ENCODE measurements at places on chromosomes 6 and 20.

GRCh38 chr20:53227523-53227922 is 255.4 kb downstream of the TSHZ2 start:
- DNase-seq = no peak

- DNase-seq = no peak
Observed at GRCh38 chr20:22428051-22428450, 156.3 kb downstream of the FOXA2 start.

- no peak for DNase-seq
Observed at GRCh38 chr6:4176907-4177306, 41.5 kb upstream of the ECI2 start.

DNA sequence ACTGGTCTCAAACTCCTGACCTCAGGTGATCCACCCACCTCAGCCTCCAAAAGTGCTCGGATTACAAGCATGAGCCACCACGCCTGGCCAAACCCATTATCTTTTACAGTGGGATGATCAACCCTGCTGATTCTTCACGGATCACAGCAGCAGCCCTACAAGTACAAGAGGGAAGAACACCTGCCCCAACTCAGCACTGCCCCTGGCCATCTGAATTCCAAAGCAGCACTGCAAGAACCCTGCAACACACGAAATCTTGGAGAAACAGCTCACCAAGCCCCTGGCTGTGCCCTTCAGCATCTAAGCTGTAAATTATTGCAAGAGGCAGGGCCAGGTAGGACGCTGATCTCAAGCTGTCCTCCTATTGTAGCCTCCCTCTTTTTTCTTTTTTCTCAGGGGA is 54.5 kb upstream of the MC3R start:
- no peak for DNase-seq

GRCh38 chr20:1660246-1660645 is 2.7 kb upstream of the SIRPG start:
- DNase-seq = no peak

DNA sequence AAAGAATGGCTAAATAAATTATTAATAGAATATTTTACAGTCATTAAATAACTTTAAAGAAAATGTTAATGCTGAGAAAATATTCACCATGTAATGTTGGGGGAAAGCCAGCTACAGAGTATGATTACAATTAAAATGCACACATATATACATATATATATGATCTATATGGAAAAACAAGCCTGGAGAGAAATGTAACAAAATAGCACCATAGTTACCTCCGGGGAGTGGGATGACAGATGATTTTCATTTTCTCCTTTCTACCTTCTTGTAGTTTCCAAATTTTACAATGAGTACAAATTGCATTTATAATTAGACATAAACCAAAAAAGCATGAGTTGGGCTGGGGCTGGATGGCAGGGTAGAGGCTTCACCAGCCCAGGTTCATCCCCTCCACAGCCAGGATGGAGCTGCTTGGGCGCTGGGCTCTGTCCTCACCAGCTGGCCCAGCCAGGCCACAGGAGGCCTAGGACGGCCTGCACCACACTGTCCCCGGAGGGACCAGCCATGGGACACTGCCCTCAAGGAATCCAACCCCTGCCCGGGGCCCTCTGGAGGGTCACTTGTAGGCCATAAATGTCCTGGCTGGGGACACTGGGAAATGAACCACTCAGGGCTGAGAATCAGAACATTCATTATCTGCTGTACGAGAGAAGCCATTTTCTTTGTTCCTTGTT is 10.3 kb downstream of the C20orf203 start:
- no peak for DNase-seq

GRCh38 chr6:148709577-148709976 is 37.3 kb upstream of the UST start:
- DNase-seq = no peak

- no peak for DNase-seq
Observed at GRCh38 chr20:9227896-9228615, 159.2 kb downstream of the PLCB4 start.

DNA sequence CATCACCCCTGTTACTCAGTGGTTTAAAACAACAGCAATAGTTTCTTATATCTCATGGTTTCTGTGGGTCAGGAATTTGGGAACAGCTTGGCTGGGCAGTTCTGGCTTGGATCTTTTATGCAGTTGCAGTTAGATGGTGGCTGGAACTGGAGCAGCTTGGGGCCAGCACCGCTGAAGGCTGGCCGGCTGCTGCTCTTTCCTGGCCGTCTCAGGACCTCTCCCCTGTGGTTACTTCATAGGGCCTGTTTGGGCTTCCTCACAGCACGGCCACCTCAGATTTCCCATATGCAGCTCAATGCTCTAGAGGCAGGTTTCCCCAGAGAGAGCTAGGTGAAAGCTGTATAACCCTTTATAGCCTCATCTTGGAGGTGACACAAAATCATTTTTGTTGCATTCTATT is 15.6 kb downstream of the PKIG start:
- DNase-seq = no peak

GRCh38 chr6:53648184-53648943 is 17.2 kb downstream of the KLHL31 start:
- DNase-seq = no peak

DNA sequence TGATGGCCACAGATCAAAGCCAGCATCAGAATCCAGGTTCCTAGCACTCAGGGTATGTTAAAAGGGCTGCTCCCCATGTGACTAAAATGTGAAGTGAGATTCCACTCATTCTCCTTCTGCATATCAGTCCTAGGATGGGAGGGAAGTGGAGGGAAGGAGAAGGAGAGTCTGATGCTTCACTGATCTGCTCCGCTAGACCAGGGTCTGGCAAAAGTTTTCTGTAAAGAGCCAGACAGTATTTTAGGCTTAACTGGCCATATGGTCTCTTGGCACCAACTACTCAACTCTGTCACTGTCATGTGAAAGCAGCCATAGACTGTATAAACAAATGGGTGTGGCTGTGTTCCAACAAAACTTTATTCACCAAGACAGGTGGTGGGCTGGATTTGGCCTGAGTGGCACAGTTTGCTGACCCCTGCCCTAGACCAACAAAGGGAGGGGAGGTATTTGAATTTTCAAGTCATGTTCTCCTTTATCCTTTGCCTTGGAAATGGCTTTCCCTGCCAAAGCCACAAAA is 22.6 kb downstream of the GHRH start:
- no peak for DNase-seq

- no peak for DNase-seq
Observed at GRCh38 chr6:114364301-114364700, 21.5 kb upstream of the HS3ST5 start.

GRCh38 chr6:142400495-142400894 is 98.7 kb downstream of the ADGRG6 start:
- DNase-seq = no peak

- DNase-seq = no peak
Observed at GRCh38 chr6:136161950-136162349, 88.2 kb downstream of the MTFR2 start.

DNA sequence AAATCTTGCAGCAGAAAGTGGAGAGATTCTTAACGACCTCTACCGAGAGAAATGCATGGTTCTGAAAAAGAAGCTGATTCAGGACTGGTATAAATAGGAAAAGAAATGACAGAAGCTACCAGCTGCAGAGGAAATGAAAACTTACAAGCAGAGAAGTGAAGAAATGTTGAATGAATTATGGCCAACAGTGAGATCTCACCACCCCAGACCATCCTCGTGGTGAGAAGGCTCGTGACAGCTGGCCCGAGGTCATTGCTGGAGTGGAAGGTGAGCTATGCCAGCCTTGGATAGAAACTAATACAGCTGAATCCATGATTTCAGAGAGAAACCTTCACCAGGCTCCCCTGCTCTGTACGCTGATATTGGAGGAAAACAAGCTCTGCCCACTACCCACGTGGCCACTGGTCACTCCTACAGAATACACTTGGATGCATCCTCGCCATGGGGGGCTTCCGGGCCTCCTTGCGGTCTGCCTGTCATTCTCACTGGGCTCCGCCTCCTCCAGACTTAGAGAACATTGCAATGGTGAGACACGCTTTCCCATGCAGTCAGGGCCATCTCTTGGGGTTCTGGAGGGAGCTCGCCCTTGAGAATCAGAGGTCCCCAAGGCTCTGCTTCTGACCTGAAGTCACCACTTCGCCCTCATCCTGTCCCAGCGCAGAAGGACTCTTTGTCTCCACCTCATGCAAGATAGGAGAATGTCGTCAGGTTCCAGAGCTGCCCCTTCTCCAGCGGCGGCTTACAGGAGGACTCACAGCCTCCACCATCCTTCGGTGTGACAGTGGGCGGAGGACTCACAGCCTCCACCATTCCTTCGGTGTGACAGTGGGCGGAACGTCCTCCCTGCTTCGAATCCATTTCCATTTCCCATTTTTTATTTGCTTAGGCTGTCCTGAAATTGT is 10.6 kb upstream of the TUBB2B start:
- DNase-seq = no peak

GRCh38 chr6:154715446-154715845 is 17.8 kb upstream of the SCAF8 start:
- DNase-seq = no peak

DNA sequence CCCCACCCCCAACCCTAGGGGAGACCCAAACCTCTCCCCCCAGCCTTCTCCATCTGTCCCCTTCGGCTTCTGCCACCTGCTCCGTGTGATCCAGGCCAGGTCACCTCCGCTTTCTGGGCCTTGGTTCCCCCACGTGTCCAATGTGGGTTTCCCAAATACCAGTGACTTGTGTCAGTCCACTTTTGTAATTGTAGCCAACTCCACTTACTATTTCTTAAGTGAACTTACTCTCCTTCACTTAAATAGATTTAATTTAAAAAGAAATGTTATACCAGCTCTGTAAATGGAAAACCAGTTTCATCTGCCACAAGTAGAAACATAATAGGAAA is 10.0 kb upstream of the FAM110A start:
- no peak for DNase-seq

DNA sequence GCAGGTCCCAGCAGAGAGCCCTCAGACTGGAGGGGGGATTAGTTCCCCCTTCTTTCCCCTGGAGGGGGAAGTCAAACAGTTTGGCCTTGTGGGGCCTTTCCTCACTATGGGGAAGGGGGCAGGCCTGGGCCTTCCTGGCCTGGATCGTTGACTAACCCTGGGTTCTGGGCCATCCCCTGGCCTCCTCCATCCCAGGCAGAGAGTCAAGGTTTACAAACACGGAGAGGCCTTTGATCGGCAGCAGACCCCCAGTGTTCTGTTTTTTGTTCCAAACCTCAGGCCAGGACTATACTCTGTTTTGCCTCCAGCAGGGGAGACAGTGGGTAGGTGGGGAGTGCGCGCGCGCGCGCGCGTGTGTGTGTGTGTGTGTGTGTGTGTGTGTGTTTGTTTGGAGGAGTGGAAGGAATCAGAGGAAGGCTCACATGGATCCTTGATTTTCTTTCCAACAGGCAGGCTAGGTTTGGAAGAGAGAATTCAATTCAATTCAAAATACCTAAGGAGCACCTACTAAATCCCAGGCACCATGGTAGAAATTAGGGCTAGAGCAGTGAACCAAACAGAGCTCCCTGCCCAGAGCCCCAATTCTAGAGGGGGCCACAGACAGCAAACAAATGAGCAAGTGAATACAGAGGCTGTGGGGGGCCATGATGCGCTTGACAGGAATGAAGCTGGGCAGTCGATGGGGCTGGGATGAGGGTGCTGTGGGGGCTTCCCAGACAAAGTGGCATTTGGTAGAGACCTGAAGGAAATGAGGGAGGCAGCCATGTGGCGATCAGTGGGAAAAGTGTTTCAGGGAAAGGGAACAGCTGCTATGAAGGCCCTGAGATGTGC is 14.8 kb downstream of the TP53RK start:
- no peak for DNase-seq

DNA sequence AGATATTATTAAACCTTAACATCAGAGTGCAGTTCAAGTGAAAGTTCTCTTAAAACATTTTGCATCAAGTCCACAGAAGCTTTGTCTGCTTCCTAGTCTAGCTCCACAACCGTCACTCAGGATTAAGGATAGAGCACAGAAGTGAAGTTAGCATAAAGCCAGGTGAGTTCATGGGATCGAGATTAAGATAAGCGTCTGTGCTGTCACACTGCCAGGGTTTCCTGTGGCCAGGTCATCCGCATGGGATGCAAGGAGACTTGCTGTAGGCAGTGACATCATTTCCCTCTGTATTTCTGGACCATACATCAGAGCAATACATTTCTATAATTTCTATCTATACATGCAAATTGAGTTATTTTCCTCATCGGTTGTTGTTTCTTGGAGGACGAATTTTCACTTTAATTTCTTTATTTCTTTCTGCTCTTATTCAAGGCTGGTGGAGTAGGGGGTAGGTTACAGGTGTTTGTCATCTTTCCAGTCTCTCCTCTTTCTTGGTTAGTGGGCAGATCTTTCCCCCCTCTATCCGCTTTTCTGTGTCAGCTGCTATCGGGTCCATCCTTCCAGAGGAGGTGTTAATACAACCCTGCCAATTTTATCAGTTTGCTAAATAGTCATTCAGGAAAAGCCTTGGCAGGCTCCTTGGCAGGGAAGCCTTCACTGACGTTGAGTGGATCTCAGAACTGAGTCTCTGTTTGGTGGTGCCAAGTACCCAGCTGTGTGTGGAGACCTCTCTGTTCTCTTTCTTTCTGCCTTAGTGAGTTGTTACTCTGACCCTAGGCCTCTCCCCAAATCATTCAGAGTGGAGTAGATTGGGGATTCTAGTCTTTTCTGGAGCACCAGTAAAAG is 307.6 kb upstream of the MAP3K7 start:
- no peak for DNase-seq

GRCh38 chr6:36382976-36383375 is 4.5 kb downstream of the ETV7 start:
- no peak for DNase-seq

- DNase-seq = peak; percentile 31
Observed at GRCh38 chr6:148747145-148747470, 278 bp downstream of the UST start.

GRCh38 chr6:44559486-44560270 is 172.2 kb downstream of the CDC5L start:
- DNase-seq = no peak

DNA sequence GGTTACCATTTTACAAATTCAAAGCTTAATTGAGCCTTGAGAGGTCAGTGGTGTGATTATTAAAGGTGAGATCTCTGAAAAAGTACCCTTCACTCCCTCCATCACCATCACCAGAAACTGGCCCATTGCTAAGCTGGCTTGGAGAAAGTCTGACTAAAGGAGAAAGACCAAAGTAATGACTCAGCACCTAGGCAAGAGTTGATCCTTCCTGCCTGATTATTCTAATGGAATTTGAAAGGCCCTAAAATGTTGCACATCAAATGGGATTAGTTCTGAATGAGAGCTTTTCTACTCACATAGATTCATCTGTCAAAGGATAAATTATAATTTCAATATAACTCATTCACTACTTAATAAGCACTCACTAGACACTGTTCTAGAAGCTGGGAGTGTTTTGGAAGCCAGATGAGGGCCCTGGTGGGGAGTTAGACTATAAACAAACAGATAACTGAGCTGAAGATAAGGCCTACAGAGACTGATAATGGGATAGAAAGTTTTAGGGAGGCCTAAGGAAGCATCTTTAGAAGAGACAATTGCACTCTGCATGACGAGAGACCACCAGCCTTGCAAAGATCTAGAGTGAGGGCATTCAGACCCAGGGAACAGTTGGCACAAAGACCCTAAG is 366.7 kb downstream of the SYNE1 start:
- DNase-seq = no peak

All from renal cortex interstitium (tissue), 15 donors.